ENCODE measurements at places on chromosomes 1 and 21. TPM values are rescaled to one million over a fixed set of nuclear protein-coding genes. Genes with fewer than 3 reads are reported as not detected.

KIF21B gene
- total RNA-seq = 5.2 TPM

DNA sequence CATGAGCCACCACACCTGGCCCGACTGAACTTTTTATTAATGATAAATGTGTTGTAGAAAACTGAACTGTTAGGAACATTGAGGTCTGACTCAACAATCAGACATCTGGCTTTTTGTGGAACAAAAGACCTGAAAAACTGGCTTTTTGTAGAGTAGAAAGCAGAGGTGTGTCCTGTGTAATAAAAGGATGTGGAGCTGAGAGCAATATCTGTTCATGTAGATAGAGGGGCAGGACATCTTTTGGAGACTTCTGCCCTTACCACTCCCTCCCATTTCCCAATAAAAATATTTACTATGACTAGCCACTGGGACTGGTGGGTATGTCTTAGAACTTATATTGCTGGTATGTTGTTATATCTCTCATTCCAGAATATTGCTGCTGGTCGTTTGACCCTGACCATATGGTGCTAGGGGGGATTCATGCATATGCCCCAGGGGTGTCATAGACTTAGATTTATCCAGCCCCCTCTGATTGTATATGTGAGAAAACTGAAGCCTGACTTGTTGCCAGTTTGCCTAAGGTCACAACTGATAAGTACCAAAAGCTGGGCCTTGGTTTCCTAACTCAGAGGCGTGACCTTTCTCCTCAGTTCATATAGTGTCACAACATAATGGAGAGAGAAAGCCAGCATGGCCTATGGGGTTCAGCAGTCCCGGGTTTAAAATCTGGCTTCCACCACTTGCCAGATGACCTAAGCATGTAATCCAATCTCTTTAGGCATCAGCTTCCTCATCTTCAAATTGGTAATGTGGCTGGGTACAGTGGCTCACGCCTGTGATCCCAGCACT lies 33.5 kb upstream of the PIGV start:
- no peak for DNase-seq

DNA sequence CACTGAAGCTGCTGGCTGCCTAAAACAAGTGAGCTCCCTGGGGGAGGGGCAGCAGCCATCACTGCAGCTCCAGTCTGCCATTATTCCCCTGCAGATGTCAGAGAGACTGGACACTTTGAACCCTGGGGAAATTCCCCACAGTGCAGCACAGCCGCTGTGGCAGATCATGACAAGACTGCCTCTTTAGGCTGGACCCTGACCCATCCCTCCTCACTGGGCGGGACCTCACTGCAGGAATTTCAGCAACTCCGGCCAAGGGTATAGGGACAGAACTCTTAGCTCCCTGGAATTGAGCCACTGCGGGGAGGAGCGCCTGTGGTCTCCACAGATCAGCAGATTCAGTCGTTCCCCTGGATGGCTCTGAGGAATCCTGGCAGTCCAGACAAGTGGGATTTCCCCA lies 964.6 kb downstream of the BRINP3 start:
- DNase-seq = no peak

DNA sequence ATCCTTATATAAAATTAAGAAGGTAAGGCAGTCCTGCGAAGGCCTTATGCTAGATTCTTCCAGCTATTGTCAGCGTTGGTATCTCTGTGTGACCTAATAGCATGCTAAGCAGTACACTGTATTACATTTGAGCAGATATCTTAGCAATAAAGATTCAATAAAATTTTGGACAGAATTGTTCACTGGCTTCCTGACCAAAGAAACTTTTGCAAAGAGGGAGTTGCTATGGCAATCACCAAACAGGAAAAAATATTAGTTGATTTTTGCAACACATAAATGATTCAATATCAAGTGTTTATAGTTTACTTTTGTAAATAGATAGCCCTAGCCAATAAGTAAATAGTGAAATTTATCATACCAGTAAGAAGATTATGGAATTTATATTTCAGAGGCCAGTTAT lies 31.0 kb upstream of the PLEKHO1 start:
- DNase-seq = no peak

HPCA gene
- not detected for total RNA-seq

DNA sequence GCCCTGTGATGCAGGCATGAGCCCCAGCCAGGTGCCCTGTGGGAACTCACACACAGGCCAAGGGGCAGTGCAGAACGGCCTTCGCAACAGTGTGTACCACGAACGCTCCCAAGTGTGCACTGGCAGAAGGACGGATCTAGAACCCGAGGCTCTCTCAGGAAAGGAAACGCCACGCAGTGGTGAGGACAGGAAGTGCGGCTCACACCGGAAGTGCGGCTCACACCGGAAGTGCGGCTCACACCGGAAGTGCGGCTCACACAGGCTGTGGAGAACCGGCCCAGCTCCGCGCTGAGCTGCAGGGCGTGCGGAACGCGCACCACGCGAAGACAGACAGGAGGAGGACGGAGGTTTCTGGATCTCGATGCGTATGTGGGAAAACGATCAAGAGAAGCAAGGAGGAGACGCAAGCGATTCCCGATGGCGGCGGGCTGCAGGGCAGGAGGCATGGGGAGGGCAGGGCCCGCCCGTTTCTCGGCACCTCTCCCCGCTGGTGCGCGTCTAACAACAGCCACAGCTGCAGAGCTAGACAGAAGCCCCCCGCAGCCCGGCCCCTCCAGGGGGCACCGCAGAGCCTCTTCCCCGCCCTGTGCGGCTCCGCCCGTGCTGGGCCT lies 35.9 kb upstream of the TMEM52 start:
- DNase-seq = no peak

FAM177B gene
- total RNA-seq = not detected

KCNA2 gene
- not detected for total RNA-seq

- no peak for DNase-seq
Observed at GRCh38 chr1:59577774-59578173, 237.0 kb upstream of the HOOK1 start.

Data from HT1080 (cell line).